Activated naive CD8-positive, alpha-beta T cell treated with anti-CD3 and anti-CD28 coated beads, Interleukin-2, amount 10 ng/mL, durations not matched to agents 7 days and 5 days (primary cell): ENCODE measurements at places on chromosomes 7 and 10.
A peak's percentile ranks its signal among the peaks of the same experiment; 100 is the strongest.

DNA sequence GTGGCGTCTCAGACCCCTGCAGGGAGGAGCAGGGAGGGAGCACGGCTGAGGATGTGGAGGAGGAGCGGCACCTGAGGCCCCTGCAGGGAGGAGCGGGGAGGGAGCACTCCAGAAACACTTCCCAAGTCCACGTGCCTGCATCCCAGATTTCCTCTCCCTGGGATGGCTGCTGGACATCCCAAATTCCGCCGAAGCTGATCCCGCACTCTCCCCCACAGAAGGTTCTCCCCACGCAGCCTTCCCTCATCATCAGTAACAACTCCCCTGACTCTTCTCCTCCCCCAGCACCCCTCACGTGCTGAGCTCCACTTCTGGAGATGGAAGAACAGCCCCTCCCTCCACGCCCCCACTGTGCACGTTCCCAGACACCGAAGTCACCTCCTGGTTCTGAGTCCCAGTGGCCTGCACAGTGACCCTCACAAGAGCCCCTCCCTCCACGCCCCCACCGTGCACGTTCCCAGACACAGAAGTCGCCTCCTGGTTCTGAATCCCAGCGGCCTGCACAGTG, 17.8 kb upstream of the FOXL3 start:
- no peak for DNase-seq

DNA sequence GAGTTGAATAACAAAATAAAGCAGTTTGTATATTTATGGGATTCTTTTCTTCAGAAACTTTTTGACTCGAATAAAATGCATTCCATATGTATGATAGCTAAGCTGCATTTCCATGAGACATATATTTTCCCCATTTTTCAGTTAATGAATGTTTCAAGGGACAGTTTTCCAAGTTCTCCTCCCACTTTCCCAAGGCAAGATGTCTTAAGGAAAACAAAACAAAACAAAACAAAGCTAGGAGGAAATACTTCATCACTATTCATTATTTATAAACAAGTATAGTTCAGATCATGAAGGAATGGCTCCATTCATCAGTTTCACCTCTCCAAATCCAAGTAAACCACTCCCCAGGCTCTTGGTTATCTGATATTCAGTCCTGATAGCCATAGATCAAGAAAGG, 261.0 kb downstream of the WDR11 start:
- DNase-seq = no peak

GRCh38 chr10:43292755-43293676, 26.2 kb upstream of the RASGEF1A start:
- peak; percentile 58 for DNase-seq

- DNase-seq = no peak
Observed at GRCh38 chr10:110147961-110148360, 59.4 kb upstream of the MXI1 start.

- DNase-seq = no peak
Observed at GRCh38 chr10:102267748-102268147, 22.4 kb downstream of the GBF1 start.

DNA sequence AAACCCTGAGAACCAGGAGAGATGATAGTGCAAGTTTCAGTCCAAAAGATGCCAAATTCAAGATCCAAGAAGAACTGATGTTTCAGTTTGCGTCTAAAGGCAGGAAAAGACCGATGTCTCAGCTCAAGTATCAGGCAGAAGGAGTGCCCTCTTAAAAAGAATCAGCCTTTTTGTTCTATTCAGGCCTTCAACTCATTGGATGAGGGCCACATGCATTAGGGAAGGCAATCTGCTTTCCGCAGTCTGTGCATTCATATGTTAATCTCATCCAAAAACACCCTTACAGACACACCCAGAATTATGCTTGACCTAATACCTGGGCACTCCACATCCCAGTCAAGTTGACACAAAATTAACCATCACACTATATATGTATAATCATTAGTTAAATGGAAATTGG, 45.2 kb downstream of the DNAJB9 start:
- DNase-seq = no peak

- DNase-seq = no peak
Observed at GRCh38 chr7:22183522-22184280, 173.3 kb downstream of the RAPGEF5 start.

- no peak for DNase-seq
Observed at GRCh38 chr7:127474457-127474856, 81.9 kb upstream of the ZNF800 start.

DNA sequence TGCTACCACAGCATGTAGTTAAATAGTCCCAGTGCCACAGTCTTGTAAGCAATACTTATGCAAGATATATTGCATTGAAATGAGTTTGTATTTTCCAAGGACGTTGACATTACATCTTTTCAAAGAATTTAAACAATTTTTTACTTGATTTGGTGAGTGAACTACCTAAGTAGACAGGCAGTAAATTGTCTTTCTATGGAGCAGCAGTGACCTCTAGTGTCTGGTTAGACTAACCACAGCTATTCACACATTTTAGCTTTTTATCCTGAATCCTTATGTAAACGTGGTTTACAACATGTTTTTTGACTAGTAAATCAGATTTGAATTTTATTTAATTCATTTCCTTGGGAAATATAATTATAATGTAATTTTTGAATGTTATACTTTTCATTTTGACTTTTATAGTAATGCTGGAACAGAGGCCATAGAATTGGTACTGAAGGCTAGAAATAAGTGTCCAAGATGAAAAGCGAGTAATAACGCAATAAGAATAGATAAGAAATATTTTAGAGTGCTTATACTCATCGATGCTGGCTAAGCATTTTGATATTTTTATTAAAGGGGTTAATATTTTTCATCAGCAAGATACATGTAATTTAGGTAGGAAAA, 5.6 kb downstream of the LRRTM3 start:
- no peak for DNase-seq

DNA sequence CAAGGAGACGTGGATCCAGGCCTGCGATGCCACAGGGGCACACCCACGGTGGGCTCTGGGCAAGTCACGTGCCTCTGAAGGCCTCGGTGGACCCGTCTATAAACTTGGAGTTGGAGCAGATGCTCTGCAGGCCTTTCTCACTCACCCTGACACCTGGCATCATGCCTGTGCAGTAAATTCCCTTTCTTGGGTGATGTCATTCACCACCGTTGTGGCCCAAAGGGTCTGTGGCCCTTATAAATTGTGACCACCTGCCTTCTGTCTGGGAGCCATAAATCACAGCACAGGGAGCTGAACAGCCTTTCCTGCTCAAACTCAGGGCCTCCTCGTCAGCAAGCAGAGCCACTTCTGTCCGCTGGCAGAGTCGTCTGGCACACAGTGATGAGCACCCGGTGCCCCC, 52.2 kb downstream of the GPAM start:
- DNase-seq = no peak

- DNase-seq = no peak
Observed at GRCh38 chr7:116511552-116512519, 12.3 kb downstream of the CAV2 start.

- no peak for DNase-seq
Observed at GRCh38 chr7:122695816-122696215, 3.1 kb downstream of the RNF133 start.

DNA sequence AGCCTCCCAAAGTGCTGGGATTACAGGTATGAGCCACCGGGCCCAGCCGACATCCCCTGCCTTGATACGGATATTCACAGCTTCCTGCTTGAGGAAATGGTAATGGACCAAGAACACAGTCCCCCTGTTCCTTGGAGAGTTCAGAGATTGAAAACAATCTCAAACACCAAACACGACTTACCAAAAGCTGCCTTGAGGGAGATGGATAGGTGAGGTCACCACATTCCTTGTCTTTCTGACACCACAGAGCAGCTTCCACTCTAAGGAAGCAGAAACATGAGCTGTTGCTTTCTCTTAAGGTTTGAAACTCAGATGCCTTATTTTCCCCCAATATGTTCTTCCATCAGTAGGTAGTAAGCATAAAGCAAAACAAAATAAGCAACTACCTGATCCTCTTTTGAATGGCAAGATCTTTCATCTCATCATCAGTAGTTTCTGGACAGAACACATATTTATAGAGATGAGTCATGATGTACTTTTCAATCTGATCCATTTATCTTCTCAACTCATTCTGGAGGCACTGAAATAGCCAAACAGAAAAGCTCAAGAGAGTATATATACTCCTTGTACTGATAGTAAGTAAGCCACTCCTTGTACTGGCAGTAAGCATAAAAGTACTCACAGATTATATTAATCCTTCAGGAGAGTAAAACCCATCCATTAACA, 199.1 kb upstream of the KCTD7 start:
- no peak for DNase-seq

DNA sequence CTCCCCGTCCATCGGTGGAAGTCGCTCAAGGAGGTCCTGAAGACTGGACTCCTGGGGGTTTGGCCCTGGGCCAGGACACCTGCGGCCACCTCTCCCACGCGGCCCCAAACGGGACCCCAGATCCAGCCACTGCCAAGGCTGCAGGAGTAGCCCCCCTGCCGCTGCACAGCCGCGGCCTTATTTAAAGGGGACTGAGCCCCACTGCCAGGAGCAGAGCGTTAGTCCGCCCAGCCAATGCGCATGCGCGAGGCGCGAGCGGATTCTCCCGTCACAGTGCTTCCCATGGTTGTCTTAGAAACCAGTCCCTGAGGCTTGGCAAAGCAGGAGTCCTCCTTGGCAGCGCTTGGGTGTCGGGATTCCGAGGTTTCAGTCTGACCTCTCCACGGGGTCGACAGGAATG, 320.0 kb downstream of the ZNF716 start:
- DNase-seq = no peak

GRCh38 chr7:2779051-2779450, 65.1 kb downstream of the GNA12 start:
- no peak for DNase-seq

DNA sequence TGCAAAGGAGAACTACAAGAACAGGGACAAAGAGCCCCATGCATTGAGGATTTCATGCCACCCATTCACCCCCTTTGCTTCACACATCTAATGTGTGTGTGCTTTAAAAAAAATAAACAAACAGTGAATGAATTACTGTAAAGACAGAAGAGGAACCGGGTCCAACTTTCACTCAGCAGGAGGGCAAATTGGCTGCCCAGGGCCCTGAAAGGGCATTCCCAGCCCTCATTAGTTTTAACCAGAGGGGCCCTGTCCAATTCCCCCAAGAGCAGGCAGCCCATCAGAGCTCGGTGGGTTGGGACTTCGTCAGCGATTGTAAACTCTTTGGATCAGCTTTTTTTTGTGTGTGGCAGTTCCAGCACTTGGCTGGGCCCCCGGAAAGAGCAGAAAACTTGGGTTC, 73.6 kb upstream of the PDZD8 start:
- no peak for DNase-seq

- DNase-seq = no peak
Observed at GRCh38 chr7:149690688-149691446, 82.5 kb downstream of the ZNF467 start.

DNA sequence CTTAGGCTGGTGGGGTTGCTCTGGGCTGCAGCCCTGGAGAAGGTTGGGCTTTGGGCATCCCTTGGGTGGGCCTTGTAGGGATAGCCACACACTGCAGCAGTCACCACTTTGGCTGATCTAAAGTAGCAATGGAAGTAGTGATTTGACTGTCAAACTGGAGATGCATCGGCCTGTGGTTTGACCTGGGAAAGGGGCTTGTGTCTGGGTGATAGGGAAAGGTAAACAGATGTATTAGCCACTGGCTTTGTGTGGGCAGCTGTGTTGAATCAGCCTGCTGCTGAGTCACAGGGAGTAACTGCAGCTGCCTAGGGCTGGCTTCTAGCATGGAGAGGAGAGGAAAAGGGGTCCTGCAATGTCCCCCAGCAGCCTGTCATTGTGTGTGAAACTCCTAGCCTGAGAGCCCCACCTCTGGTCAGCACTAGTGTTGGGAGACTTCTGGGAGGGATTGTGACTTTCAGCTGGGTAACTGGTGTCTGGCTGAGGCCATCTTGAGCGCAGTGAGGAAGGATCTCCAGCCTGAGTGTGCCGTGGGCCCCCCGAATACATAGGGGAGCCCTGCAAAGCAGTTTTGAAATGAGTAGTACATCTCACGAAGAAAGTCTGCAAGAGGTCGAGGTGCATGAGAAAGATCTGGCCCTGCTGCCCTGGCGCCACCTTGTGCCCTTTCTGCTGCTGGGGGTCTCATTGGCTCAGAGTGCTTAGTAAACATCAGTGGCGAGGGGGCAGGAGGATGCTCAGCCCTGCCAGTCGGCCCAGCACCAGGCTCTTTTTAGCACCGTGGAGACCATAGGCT, 117.3 kb downstream of the FANK1 start:
- DNase-seq = no peak

GRCh38 chr10:3375505-3375904, 202.9 kb upstream of the PITRM1 start:
- DNase-seq = no peak

DNA sequence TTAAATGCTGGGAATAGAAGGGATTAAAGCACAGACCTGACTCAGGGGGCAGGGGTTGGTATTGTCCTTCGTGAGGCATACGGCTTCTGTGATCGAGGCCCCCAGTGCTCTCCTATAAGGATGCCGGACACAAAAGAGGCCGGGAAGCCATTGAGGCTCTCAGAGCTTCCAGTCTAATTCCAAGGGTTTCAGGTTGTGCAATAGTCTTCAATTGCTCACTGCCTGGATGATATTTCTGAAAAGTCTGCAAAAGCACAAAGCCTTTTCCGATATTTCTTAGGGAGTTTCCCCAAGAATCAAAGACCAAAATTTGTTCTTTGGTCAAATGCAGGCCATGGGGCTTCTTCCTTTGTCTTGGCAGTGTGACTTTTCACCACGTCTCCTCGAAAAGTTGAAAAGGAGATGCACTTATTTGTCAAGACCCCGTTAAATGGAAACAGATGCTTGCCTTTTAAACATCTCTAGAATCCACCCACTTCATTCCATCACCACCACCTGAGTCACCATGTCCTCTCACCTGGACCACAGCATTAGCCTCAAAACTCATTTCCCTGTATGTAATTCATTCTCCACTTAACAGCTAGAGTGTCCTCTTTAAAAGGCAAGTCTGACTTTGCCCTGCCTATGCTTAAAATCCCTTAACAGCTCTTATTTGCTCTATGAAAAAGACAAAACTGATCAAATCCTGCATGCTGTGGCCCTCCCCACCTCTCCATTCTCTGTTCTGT, 134.8 kb upstream of the NAMPT start:
- no peak for DNase-seq

- DNase-seq = no peak
Observed at GRCh38 chr10:114714281-114714741, 56.2 kb upstream of the ABLIM1 start.

GRCh38 chr7:42142089-42142488, 94.9 kb downstream of the GLI3 start:
- DNase-seq = no peak

DNA sequence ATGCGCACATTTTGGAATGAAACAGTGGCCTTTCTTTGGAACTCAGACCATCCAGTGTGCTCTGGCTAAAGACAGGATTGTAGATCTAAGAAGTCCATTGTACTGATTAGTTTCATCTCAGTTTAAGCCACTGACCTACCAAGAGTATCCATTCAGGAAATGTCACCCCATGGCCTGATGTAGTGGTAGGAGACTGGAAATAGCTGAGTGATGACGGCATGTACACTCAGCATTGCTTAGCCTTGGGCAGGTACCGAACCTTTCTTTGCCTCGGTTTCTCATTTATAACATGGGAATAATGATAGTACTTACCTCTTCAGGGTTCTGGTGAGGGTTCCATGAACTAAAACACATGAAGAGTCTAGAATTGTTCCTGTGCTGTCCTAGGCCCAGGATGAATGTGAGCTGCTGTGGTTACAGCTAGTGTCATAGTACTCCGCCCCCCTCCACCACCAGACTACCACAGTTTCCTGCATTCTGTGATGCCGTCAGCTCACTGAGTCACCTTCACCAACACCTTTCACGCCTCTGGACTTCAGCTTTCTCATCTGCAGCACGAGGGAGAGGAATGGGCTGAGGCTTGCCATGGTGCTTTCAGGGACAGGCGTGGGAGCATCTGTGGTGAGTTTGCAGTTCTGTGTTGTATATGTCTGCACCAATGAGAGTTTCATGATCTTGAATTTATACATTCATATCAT, 484.0 kb upstream of the GALNT17 start:
- peak; percentile 76 for DNase-seq

GRCh38 chr7:80882213-80882801, 36.5 kb downstream of the SEMA3C start:
- no peak for DNase-seq
